ENCODE measurements at places on chromosomes 6 and 20.

DNA sequence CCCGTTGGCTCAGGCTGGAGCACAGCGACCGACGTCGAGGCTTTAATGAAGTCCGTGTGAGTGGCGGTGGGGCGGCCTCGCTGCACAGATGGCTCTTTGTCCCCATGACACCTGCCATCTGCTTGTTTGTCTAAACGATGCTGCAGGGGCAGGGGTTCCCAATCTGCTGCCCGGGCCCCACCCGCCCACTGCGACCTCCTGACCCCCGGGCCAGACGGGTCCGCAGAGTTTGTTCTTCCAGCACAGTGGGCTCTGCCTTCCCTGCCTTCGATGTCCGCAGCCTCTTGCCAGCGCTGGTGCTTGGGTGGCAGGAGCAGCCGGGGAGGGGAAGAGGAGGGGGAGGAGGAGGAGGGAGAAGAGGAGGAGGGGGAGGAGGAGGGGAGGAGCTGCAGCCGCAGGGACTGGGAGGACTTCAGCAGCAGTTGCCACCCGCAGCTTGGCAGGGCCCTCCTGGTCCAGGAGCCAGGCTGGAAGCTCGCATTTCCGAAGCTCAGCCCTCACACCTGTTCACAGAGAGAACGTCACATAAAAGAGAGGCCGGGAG lies 210.0 kb downstream of the DLL1 start:
- peak; percentile 85 for DNase-seq

GRCh38 chr6:109342506-109342905 lies 39.8 kb downstream of the CD164 start:
- no peak for DNase-seq

DNA sequence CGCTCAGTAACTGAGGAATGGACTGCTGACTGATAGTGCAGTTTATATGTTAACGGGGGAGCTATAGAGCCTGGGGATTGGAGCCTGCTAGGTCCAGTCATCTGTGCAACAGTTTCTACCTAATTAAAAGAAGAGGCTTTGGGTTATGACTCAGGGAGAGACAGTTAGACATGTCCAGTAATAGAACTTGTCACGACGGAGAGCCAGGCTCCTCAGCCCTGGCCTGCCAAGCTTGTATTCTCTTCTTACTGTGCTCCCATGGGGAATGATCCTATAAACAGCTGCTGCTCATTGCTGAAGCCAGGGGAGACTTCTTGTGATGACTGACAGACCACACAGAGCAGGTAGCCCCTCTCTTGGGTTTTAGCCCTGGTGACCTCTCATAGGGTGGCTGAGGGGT lies 69.3 kb downstream of the SYNJ2 start:
- DNase-seq = no peak

DNA sequence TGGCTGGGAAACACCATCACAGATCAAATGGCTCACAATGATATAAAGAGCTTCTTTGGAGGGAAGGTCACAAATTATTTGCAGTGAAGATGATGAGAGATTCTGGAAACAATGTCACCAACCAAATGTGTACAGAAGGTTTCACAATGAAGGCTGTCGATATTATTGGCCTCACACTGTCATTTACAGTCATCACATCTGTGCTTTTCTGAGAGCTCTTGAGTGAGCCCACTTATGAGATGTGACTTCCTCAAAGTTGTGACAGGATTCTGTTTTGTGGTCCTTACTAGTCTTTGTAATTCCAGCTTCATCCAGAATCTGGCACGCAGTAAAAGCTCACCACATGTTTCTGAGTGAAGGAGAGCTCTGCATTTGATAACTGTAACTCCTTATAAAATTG lies 133.6 kb downstream of the LMBRD1 start:
- no peak for DNase-seq

DNA sequence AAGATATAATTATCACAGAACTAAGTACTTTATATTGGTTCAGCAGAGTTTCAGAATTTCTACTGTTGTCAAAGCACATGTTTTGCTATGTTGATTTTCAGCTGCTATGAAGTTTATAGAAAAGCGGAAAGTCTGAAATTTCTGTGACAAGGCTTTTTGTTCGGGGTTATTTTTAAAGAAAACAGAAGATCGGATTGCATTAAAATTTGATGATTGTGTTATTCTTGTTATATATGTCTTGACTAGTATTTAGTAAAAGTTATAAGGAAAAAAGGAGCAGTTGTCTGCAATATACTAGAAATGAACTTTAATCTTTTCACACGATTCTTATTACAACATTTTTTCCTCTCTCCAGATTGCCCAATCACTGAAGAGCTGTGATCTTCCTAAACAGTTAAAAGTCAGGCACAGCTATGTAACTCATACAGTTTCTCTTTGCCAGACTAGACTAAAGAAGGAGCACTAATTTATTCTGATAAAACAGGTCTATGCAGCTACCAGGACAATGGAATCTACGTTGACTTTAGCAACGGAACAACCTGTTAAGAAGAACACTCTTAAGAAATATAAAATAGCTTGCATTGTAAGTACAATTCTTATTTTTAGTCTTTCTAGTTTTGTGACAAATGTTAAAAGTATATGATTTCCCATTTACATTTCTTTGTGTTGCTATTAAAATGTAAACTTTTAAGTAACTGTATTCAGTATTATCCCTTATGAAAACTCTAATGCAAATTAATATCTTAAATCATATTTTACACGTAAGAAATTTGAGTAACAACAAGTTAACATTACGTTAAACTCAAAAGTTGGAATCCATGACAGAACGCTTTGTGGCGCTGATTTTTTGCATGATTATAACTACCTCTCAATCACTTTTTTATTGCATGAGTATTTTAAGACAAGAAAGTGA lies at the start of gene ENPP3:
Gene ENPP3, plus strand, starts transcription at position 423 of the 913 bp plus-strand sequence. Its CDS starts 83 bp downstream, at position 506.
- no peak for DNase-seq

All from NCI-H1092 treated with DMSO at 0.1 percent for 48 hours (cell line).